ENCODE measurements at places on chromosomes 4 and X. TPM values are rescaled to one million over a fixed set of nuclear protein-coding genes. Genes with fewer than 3 reads are reported as not detected.

- no peak for DNase-seq
These were observed 14.3 kb downstream of the SPP1 start for GRCh38 chr4:87989765-87990164.

DNA sequence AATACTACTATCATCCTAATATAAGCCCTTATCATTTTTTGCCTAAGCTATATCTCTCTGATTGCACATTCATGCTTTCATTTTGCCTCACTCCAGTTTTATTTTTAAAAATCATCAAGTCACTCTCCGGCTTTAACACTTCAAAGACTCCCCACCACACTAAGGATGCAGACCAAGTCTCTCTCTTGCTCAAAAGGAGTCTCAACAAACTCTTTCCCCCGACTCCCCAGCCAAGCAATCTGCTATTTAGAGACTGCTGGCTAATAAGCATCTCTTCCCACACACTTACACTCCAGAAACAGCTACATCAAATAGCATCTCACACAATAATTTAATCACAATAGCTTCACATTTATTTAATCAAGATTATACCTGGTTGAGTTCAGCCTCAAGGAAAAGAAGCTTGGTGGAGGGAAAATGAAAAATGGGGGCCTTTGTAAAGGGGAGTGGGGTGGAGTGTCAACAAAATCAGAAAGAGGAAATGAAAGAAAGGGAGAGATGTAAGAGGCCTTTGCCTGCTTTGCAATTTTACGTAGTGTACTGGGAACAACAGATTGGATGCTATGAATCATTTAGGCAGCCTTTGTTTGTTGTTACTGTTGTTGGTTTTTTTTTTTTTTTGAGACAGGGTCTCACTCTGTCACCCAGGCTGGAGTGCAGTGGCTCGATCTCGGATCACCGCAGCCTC, 104.1 kb upstream of the MCF2 start:
- no peak for DNase-seq

DNA sequence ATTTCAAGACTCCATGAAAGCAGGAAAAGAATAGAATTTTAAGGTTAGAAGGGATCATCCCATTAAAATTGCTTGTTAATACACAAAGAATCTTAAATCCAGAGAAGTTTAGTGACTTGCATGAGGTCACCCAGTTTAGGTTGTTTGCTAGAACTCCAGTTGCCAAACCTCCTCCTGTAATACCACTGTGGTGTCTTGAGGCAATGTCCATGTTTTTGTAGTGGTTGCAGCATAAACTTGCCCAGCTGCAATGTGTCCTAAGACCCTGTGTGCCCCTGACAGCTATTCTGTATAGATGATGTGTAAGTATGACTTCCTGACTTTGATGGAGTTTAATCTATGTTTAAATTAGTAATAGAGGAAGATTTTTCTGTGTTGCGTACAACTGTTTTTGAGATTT, 6.3 kb downstream of the SFRP2 start:
- DNase-seq, result no peak

DNA sequence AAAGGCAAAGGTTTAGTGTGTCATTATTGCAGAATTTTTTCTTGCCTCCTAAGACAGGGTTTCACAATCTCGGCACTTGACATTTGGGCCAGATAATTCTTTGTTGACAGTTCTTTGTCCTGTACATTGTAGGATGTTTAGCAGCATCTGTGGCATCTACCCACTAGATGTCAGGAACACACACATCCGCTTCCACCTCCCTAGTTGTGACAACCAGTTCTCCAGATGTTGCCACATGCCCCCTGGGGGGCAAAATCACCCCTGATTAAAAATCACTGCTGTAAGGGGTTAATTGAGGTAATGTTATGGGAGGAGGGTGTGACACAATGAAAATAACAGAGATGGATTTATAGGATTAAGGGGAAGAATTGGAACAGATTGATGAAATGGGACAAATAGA, 75.3 kb downstream of the HMGB2 start:
- no peak for DNase-seq

DNA sequence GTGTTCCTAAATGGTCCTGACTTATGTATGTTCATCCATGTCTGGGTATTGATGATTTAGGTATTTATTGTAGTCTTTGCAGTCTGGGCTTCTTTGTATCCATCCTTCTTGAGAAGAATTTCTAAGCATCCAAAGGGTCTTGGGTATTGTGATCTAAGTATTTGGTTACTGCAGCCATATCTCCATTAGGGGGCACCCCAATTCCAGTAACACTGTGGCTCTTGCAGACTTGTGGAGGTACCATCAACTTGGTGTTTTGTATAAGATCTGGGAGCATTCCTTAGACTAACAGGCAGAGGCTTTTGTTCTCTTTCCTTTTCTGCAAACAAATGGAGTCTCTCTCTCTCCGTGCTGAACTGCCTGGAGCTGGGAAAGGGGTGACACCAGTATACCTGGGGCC, 113.7 kb upstream of the NEXMIF start:
- DNase-seq, result no peak

GRCh38 chr4:145530189-145530588, 48.5 kb downstream of the SMAD1 start:
- no peak for DNase-seq

- no peak for DNase-seq
These were observed 2.7 kb upstream of the MXD4 start for GRCh38 chr4:2264481-2265041.

DNA sequence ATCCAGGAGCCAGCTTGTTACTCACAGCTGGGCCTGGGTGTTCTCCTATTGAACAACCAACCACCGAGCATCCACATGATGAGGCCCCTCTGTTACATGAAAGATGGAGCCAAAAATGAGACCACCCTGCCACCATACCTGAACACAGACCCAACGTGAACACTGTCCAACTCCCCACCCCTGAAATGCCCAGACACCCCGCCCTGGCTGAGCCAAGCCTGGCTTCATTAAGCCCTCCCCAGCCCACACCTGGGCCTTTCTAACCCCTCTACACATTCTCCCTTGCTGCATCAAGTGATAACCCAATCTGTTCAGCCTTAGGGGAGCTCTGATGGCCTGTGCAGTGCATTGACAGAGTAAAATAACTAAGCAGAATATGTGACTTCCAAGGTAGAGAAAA, 80.7 kb downstream of the EVC start:
- DNase-seq, result no peak

DNA sequence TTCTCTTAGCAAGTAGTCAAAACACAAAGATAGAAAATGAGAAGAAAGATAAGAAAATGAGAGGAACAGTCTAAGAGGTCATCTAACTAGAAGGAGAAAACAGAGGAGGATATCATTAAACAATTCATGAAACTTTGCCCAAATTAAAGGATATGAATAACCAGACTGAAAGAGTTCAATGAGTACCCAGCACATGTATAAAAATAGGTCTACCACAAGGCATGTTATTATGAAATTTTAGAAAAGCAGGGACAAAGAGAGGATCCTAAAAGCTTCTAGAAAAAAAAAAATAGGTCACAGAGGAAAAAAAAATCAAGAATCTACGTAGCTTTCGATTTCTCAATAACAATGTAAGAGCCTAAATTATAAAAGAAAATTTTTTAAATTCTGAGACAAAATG, 118.5 kb downstream of the WDFY3 start:
- no peak for DNase-seq

- no peak for DNase-seq
These were observed 29.1 kb upstream of the GAB1 start for GRCh38 chr4:143307531-143307930.

- DNase-seq, result no peak
These were observed 78.7 kb upstream of the ZNF518B start for GRCh38 chr4:10535912-10536311.

DNA sequence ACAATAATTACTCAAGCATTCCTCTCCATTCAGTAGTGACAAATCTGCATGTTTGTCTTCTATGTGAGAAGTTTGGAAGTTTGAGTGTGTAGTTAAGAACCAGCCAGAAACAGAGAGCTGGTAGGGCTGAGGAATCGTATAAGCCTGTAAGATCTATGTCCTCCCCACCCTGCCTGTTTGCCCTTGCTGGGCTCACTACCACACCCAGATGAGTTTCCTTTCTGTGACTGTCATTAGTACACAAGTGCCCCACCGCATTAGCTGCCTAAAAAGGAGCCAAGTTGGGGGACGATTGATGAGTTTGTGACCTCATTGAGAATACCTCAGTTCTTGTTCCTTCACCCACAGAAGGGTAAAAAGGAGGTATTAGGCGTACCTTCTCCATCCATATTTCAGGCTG, 28.3 kb downstream of the DOCK11 start:
- DNase-seq, result no peak

- no peak for DNase-seq
These were observed 400.7 kb upstream of the FAT1 start for GRCh38 chr4:187124331-187124730.

DNA sequence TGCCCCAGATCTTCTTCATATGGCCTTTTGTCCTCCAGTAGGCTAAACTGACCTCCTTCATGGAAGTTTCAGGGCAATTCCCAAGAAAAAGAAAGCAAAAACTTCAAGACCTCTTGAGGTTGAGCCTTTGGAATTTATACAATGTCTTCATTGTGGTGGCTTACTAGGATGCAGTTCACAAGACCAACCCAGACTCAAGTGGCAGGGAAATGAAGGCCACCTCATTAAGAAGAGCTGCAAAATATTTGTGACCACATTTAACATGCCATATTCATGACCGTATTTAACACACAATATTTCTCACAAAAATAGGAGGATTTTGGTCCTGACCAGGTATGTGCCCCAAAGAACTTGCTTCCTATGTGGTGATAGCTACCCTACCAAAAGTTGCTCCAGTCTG, 605.5 kb upstream of the PITX2 start:
- no peak for DNase-seq

DNA sequence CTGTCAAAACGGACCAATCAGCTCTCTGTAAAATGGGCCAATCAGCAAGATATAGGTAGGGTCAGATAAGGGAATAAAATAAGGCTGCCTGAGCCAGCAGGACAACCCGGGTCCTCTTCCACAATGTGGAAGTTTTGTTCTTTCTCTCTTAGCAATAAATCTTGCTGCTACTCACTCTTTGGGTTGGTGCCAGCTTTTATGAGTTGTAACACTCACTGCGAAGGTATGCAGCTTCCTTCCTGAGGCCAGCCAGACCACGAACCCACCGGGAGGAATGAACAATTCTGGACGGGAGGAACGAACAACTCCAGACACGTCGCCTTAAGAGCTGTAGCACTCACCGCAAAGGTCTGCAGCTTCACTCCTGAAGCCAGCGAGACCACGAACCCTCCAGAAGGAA, 287.8 kb downstream of the RAPGEF2 start:
- DNase-seq, result peak; percentile 81

GRCh38 chr4:104878936-104879335, 267.7 kb upstream of the TET2 start:
- no peak for DNase-seq

DNA sequence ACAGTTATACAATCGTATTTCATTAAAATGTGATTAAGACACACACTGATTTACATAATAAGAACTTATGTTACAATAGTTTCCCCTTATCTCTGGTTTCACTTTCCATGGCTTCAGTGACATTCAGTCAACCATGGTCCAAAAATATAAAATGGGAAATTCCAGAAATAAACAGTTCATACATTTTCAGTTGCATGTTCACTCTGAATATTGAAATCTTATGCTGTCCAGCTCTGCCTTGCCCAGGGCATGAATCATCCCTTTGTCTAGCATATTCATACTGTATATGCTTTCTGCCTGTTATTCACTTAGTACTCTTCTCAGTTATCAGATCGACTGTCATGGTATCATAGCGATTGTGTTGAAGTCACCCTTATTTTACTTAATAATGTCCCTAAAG, 173.8 kb upstream of the DCAF12L2 start:
- no peak for DNase-seq

DNA sequence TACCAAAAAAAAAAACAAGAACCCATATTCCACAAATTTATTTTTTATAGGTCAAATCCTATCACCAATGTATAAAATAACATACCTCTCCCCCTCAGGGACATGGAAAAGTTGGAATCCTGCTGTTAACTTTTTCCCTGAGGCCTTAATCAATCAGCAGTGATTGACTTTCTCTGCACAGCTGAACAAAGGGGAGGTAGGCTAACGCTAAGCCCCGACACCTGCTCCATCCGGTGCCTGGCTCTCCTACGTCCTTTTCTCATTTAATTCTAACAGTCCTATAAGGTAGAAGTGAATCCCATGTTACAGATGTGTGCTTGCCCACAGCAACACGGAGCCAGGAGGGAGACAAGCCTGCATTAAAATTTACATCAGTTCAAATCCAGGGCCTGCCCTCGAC, 2.8 kb downstream of the CENPU start:
- DNase-seq, result no peak

- no peak for DNase-seq
These were observed 208.3 kb downstream of the ARHGAP10 start for GRCh38 chr4:147940171-147940570.

DNA sequence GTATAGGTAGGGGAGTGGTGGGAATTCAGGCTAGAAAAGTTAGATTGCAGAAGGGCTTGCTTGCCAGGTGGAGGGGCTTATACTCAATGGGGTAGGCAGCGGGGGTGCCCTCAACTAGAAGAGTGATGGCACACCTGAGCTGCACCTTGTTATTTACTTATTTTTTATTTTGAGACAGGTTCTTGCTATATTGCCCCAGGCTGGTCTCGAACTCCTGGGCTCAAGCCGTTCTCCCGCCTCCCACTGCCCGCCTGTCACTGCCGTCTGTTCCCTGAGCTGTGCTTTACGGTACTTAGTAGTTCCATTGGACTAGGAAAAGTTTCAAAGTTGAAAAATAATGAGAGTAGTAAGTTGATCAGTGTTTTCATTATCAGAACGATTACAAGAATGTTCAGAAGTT, 2.0 kb downstream of the ZFX start:
- DNase-seq, result no peak

Gene F8A1
- 5.0 TPM for total RNA-seq

Gene WNK3
- total RNA-seq, result 0.96 TPM

Gene TAF7L
- total RNA-seq, result not detected

Gene KLHL13
- total RNA-seq, result 44.4 TPM

Gene FOXR2
- not detected for total RNA-seq

Gene BEX2
- 12.2 TPM for total RNA-seq

Gene TMPRSS11A
- not detected for total RNA-seq

Gene TRIM60
- total RNA-seq, result not detected

Gene SLC10A4
- not detected for total RNA-seq

Gene NUP62CL
- total RNA-seq, result 5.8 TPM

Gene MGAT4D
- total RNA-seq, result not detected

Measured in Caki2 (cell line).